ENCODE measurements at places on chromosomes 1 and 21.

GRCh38 chr1:228917342-228917741 is 182.1 kb downstream of the RHOU start:
- no peak for DNase-seq
- H3K27me3 ChIP-seq: no peaks in the 10 kb centered on the region
- no peaks in the 10 kb centered on the region for H3K36me3 ChIP-seq
- H3K4me3 ChIP-seq: no peak overlapping the region
- H3K4me1 ChIP-seq: peaks cover 10% of the 10 kb centered on the region
- H3K27ac ChIP-seq: no peak overlapping the region

DNA sequence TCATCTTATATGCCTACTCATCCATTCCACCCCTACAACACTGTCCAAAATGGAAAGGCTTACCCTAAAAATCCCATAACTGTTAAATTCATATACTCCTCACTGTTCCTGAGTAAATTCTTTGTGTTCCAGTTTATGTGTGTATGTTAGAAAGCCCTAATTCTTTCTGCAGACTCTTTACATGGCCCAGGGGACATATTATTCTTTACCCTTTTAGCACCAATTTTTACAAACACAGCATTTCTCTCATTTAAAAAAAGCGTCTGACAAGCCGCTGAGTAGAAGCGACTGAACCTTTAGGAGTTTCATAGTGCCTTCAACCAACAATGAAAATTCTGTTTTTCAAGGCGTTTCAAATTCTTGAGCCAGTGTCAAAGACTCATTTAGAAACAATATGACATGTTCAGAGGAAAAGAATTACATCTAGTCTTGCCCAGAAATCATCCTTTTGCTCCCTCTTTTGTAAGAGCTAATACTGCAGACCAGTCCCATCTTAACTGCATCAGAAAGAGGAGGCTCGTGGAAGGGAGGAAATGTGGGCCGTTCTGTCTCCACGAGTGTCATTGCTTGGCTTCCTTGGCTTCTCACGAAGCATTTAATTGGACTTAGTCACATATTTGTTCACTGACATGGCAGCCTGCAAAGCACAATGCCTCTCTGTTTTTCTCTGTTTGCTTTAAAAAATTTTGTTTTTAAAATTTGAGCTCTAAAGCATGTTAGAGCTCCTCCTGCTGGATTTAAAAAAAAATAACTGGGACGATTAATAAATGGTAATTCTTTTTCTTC is 21.3 kb upstream of the C1orf105 start:
- no peak overlapping the region for H3K27ac ChIP-seq
- H3K4me1 ChIP-seq: peaks cover 48% of the 10 kb centered on the region
- no peak for DNase-seq
- peaks cover 3% of the 10 kb centered on the region for H3K27me3 ChIP-seq
- no peaks in the 10 kb centered on the region for H3K36me3 ChIP-seq
- no peak overlapping the region for H3K4me3 ChIP-seq

DNA sequence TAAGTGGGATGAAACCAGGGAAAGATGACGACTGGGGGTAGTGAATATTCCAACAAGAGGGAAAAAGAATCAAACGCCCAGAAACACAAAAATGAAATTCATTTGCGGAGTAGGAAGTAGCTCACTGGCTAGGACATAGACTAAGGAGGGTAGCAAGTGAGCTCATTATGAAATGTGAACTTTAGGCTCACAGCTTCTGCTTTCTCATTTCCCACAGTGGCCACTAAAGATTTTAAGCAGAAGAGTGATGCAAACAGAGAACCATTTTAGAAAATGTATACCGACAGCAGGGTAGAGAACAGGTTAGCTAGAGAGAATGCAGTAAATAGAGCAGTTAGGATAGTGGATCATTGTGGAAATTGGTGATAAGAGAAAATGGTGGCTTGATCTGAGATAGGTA is 3.5 kb downstream of the CD48 start:
- H3K27ac ChIP-seq: no peak overlapping the region
- H3K27me3 ChIP-seq: no peaks in the 10 kb centered on the region
- H3K4me3 ChIP-seq: no peak overlapping the region

DNA sequence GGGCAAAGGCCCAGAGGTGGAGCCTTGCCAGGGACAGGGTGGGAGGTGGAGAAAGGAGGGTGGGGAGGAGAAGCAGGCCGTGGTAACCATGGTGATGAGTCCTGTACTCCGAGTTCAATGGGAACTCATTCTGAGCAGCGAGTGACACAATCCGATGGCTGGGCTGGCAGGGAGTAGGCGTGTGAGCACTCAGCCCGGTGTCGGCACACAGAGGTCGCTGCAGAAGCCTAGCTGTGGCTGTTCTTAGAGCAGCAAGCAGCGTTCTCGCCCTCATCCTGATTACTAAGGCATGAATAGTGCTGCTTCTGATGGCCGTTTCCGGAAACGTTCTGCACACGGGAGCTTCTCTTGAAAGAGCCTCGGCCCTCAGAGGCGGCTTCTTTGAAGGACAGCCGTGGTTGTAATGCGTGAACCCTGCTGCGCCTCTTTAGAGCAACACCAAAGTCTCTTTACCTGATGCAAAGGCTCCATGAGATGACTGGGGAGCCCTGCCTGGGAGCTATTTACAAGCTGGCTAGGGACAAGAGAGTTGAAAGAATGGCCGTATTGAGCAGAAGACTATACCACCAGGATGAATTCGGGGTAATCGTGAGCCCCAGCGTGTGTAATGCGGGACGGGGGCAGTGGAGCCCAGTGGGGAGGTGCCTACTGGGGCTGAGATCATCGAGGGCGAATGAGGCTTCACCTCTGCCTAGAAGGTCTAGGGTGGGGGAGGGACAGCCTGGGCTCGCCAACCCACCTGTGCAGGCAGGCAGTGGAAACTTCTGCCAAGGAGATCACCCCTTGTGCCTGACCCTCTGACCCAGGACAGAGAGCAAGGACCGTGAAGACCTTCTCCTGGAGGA is 72.8 kb upstream of the PAX7 start:
- no peak for DNase-seq
- peaks cover 3% of the 10 kb centered on the region for H3K4me1 ChIP-seq
- no peaks in the 10 kb centered on the region for H3K36me3 ChIP-seq
- H3K4me3 ChIP-seq: no peak overlapping the region
- H3K27ac ChIP-seq: no peak overlapping the region

DNA sequence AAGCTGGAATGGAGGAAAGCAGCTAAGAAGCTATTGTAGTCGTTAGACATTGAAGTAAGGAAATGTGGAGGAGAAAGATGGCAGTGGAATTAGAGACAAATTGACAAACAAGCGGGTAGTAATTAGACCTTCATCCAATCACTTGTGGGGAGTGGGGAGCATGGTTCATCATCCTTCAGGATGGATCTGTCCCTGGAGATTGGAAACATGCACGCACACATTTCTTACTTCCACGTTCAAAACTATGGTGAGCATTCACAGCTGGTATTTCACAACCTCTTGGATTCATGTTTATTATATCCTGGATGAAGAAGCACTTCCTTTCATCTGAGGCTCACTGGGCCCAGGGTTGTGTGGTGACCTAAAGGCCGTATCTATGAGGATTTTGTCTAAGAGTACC is 188.1 kb downstream of the ST6GALNAC3 start:
- H3K27ac ChIP-seq: no peak overlapping the region
- H3K27me3 ChIP-seq: no peaks in the 10 kb centered on the region
- peaks cover 24% of the 10 kb centered on the region for H3K4me1 ChIP-seq
- DNase-seq: no peak
